ENCODE measurements at places on chromosomes 3 and 15.

DNA sequence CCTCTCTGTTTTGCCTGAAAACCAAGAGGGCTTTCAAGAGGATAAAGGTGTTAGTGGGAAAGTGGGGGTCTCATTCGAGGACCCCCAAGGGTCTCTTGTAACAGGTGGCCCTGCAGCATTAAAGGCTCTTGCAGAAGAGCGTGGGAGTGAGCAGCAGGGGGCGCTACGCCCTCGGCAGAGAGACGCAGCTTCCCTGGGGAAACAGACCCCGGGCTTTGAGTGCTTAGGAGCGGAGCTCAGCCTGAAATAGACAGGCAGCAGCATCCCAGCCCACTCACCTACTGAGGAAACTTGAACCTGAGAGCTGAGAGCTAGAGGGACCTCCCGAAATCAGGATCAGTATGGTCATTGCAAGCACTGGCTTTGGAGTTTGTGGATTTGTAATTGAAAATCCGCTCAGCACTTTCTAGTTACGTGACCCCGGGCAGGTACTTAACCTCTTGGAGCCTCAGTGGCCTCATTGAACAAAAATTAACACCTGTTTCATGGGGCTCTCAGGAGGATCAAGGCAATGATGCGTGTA is 25.7 kb downstream of the RPLP1 start:
- DNase-seq: peak; percentile 84

DNA sequence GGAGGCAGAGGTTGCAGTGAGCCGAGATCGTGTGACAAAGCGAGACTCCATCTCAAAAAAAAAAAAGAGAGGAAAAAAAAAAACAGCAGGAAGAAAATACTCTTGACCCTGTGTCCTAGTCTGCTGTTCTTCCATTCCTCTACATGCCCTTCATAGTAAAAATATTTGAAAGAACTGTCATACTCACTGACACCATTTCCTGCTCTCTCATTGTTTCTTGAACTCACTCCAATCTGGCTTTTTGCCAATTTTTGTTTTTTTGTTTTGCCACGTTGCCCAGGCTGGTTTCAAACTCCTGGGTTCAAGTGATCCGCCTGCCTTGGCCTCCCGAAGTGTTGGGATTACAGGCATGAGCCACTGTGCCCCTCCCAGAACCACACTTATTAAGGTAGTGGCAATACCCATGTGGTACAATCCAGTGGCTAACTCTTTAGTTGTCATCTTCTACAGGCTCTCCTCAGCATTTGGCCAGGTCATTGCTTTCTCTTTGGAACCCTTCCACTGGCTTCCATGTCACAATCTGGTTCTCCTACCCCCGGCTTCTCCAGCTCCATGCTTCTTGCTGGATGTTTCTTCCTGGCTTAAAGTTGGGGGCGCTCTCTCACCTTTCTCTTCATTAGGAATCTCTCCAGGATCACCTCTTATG is 238.2 kb upstream of the C2CD4B start:
- no peak for DNase-seq

DNA sequence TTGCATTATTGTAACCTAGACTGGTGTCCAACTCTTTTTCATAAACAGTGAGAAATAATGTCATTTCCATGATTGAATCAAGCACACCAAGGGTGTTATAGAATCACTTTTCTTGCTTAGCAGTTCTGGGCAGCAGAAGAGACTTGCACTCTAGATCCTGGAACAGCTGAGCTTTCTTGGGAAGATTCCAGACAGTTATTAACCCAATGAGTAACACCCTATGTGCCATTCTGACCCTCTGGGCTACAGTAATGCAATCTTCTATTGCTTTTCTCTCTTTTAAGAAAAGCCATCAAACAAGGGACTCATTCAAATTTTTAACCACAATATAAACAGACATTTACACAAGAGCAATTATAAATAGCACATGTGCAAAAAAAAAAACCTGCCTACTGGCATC is 39.3 kb upstream of the USP3 start:
- DNase-seq: no peak

DNA sequence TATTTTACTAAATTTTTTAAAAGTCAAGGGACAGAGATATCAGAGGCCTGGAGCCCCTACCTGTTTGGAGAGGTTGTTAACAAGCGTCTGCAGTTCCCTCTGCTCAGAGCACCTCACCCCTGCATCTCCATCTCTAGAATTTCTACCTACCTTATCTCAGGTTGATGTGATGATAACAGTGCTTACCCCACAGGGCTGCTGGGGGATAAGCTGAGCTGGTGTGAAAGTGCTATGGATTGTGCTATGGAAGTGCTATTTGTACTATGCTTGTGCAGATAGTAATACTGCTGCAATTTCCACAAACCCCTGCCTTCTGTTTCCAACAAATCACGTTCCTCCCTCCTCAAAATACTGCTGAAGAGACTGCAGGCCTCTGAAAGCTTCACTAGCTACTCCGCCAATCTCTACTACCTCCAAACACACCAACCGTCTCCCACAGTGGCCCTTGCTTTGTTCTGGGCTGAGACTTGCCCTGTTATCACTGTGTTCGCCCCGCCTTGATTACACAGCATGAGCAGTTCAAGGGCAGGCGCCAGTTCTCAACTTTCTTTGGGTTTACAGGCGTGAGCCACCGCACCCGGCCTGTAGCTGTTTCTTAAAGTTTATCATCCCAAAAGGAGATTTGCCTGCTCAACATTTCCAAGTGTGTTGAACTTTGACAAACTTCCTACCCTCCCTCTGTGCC is 28.4 kb upstream of the PARL start:
- no peak for DNase-seq

DNA sequence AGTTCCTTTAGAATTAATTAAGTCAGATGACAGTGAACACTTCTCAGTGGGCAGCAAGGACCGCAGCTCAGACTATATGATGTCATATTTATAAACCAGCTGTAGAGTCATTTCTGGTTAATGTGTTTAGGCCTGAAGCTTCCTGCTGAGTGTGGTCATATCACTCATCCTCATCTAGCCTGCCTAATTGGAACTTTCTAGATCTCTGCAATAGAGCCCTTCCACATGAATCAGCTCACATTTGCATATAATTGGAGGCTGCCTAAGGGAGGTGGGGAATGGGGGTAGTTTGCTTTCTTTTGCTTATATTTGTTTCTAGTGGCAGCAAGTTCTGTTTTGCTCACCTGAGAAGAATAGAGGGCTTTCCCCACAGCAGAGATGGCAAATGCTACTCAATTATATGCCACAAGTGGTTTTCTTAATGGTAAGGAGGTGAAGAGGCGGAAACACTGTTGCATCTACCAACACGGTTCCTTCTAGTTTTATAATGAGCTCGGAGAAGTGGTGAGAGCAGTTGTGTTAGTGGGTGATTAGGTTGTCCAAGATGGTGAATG is 148.1 kb downstream of the KLHL25 start:
- DNase-seq: peak; percentile 61
